Sigmoid colon (tissue), 7 donors: ENCODE measurements at places on chromosomes 13 and 19. TPM values are rescaled to one million over a fixed set of nuclear protein-coding genes. Genes with fewer than 3 reads are reported as not detected.

The AMER2 gene
- not detected for polyA plus RNA-seq

The ZNF738 gene
- 2.4 TPM for polyA plus RNA-seq

DNA sequence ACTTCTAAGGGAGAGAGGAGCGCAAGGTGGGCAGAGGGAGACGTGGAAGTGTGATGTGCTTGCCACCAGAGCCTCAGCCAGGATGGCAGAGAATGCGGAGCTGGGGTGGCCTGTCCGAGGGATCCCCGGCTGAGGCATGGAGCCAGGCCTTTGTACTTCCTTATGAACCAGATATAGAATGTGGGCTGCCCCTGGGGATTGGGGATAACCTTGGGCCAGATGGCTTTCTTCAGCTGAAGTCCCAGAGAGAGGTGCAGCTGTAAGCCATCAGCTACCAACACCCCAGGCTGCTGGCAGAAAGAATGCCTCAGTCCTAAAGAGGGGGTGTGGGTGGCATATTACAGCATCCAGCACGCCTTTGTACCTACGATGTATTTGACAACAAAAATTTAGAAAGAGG, 25.5 kb upstream of the FBXO17 start:
- no peak for DNase-seq

The NANOS3 gene
- polyA plus RNA-seq: not detected

The MEF2B gene
- not detected for polyA plus RNA-seq

GRCh38 chr19:6032381-6032780, 54.4 kb upstream of the RANBP3 start:
- no peak for DNase-seq

GRCh38 chr13:76385586-76385985, 500.6 kb downstream of the KCTD12 start:
- no peak for DNase-seq

The TLE6 gene
- polyA plus RNA-seq: 1.8 TPM

GRCh38 chr13:111382877-111383276, 62.4 kb downstream of the TEX29 start:
- no peak for DNase-seq

- peak; percentile 69 for DNase-seq
Measured at GRCh38 chr13:94233401-94233800, 246.1 kb downstream of the DCT start.

DNA sequence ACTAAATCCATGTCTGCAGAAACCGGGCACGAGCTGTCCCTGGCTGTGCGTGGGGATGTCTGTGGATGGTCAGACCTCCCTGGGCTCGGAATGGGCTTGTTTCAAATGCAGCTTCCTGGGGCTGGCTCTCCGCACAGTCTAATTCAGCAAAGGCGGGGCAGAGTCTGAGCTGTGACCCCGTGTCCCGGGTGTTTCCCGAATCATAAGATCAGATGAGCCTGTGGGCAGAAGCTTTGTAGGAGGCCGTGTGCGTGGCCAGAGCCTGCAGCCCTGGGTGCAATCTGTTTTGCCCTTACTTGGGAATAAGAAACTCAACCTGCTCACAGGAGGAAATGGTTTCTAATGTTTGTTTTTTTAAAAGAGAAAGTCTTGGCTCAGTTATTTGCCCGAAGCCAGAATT, 13.9 kb upstream of the GNA11 start:
- peak; percentile 72 for DNase-seq

DNA sequence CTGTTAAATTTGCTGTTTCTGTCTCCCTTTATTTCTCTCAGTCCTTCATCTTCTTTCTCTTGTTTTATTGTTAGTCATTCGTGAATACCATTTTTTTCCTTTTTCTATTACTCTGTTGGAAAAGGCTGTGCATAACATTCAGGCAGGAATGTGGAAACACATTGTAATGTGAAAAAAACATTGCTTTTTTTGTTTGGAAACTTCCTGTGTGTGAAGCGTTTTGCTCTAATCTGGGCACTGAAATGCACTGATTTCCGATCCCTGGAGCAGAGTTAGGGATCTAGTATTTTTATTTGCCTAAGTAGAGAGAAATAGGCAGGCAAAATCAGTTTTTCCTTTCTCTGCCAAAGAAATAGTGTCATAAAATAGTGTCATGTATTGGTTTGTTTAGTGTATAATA, 155.5 kb downstream of the PCCA start:
- no peak for DNase-seq

DNA sequence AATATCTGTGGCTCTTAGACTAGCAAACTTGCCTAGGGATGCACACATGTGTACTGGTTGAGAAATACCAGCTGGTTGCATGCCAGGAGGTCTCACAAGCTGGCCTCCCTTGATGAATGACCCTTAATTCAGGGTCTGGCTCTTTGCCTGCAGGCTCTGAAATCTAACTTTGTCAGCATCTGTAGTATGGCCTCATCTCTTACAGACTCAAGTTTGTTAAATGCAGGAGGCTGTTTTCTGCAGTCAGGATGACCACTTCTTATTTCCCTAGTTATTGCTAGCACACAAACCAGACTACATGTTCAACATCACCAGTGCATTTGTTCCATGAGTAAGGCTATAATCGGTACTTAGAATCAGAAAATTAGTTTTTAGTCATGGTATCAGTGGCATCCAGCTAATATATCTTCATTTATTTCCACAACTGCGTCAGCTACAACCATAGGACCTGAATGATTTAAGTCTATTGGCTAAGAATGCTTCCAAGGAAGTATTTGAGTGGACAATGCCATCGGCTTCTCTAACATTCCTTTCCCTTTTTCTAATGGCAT, 23.3 kb upstream of the POSTN start:
- no peak for DNase-seq

The OR7C1 gene
- polyA plus RNA-seq: not detected
